ENCODE measurements at places on chromosomes 1 and 21.

DNA sequence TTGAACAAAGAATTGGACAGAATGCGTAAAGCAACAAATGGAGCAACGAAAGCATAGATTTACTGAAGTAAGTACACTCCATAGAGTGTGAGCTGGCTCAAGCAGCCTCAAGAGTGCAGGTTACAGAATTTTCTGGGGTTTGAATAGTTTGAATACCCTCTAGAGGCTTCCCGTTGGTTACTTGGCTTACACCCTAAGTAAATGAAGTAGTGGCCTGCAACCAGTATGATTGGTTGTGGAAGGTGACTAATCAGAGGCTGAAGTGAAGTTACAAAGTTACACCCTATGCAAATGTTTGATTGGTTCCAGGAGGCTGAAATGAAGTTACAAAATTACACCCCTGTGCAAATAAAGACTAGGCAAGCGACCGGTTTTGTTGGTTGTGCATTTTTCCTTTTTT, 10.9 kb downstream of the TCEANC2 start:
- DNase-seq: no peak

DNA sequence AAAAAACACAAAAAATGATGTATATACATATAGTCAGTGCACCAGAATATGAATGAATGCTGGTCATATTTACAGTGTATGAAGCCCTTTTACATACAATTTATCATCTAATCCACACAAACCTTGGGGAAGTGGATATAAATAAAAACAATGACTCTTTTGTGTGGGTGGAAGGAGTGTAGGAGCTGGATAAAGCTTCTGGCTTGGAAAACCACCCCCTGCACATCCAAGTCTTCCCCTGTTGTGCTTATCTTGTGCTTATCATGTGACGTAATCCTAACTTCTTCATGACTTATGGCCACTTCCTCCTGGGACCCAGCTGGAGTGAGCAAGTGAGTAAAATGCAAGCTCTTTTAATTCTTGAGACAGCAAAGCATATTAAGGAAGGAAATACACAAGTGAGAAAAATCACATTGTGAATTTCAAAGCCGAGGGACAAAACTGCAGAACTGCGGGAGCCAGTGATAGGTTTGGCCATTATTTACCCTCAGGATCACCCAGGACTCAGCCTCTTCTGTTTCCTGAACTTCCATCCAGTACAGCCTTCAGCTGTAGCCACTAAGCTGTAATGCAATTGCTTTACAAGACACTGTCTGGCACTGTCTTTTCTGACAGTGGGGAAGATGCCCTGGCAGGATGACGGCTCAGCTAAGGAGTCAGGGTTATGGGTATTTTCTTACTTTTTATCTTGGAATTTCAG, 104.0 kb upstream of the PPM1J start:
- DNase-seq: no peak

- DNase-seq: no peak
These were observed 1.1 kb upstream of the GJB3 start for GRCh38 chr1:34779962-34780361.

DNA sequence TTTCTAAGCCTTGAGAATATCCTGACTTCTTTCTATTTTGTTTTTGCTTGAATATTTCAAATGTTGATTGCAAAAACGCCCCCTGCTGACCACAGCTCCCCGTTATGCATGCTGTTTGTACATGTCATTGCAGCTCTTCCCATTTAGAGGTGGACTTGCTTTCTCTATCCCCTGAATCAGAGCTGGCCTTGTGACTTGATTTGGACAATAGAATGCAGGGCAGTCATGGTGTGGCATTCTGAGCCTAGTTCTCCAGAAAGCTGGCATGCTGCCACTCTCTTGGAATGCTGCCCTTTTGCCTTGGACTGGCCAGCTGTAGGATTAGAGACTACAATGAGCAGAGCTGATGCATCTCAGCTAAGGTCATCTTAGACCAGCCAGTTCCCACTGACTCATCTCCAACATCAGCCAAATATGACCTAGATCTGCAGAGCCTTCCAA, 1561.5 kb downstream of the MRPL39 start:
- no peak for DNase-seq

GRCh38 chr1:181981821-181982220, 79.7 kb downstream of the ZNF648 start:
- no peak for DNase-seq

- DNase-seq: no peak
These were observed 39.7 kb upstream of the EXO1 start for GRCh38 chr1:241808265-241808664.

- no peak for DNase-seq
These were observed 172.7 kb downstream of the BRINP2 start for GRCh38 chr1:177343445-177343844.

DNA sequence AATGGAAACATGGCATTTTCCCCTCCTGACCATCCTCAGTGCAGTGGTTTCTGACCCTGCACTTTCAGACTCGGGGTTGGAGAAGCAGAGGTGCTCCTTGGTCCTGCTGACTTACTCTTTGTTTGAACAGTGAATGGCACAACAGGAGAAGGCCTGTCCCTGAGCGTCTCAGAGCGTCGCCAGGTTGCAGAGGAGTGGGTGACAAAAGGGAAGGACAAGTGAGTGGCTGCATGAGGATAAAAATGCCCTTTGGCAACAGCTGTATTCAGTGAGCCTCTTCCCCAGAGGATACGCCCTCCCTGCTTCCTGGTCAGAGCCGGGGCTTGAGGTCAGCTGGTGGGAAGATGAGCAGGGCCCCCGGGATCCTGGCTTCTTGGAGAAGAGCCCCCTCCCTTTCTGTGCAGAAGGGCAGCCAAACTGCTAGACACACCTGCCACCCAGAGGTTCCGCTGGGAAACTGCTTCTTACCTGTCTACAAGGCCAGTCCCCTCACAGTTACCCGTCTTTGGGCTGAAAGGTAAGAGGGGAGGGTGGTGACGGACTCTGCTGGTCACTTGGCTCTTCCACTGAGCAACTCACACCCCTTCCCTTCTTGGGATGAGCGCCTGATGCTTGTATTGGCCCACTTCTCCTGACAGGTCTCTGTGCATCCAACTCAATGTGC, 16.6 kb downstream of the NPL start:
- no peak for DNase-seq

DNA sequence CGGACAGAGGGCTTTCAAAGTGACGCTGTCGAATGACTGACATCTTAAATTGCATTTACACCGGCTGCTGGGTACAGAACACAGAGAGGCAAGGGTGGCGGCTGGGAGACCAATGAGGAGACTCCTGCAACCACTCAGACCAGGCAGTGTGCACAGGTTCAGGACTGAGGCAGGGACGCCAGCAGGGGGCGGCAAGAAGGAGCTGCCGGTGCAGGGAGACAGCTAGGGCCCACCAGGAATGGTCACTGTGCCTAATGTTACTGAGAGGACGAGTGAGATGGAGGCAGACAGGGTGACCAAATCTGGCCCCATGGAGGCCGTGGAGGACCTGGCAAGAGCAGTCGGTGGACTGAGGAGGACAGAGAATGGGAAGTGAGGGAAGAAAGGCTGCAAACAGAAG, 23.5 kb downstream of the GLIS1 start:
- no peak for DNase-seq

DNA sequence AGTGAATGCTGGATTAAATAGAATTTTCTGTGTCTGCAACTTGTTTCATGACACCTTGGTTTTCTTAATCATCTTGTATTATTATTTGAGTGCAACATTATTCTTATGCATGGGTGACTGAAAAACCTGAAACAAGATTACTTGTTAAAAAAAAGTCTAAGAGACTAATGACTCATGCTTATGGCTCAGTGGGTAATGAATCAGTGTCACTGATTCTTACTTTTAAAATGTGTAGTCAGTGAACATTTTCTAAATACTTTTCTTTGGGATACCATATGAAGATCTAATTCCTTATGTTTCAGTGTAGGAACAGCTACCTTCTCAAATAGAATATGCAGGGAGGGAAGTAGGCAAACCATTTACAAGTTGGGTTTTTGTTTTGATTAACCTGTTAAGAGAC, 65.5 kb downstream of the PRKAA2 start:
- DNase-seq: no peak

DNA sequence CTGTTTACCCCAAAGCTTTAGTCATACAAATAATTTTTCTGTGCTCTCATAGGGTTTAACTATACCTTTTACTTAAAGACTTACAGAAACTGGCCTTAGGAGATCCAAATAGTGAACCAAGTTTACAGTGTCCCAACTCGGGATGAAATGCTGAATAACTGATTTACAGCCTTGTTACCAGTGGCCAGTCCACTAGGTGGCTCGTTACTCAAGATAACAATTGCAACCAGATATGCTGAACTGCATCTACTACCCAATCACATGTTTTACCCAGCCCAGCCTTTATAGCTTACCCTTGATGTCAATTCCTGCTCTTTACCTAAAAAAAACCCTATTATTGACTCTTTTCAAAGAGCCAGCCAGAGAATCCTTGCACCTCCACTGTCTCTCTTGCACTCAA, 1148.8 kb upstream of the ADGRL4 start:
- DNase-seq: no peak

DNA sequence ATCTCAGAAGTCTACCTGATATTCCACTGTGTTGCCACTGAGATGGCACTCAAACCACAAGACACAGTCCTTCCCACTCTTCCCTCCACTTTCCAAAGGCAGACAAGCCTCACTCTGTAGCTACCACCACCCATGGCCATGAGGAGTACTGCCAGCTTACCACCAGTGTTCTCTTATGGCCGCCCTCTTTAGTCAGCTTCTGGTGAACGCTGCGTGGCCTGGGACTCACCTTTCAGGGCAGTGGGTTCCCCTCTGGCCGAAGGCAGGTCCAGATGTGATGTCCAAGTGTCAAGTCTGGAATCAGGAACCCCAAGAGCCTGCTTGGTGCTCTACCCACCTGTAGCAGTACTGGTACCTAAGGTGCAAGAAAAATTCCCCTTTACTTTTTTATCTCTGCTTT, 580.8 kb downstream of the LRRIQ3 start:
- no peak for DNase-seq

GRCh38 chr1:41122851-41123518, 101.5 kb upstream of the SLFNL1 start:
- no peak for DNase-seq

GRCh38 chr1:32871364-32872191, 866 bp upstream of the FNDC5 start:
- DNase-seq: no peak

GRCh38 chr1:243234978-243235647, 20.0 kb downstream of the CEP170 start:
- no peak for DNase-seq

- DNase-seq: no peak
These were observed 546 bp downstream of the ELOVL1 start for GRCh38 chr1:43367026-43367903.

DNA sequence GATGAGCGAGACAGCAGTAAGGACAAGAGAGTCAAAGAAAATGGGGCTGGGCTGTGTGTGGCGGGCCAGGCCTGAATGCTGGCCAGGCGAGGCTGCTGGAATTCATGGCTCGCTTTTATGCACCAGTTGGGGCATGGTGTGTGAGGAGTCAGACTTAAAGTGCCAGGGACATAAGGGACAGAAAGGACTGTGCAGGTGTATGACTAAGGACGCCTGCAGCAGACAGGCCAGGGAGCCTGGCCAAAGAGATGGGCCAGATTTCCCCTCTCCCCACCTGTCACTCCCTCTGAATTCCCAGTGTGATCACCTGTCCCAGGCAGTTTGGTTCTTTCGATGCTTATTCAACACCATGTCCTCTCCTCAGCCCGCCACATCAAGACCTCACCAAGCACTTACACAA, 16.9 kb upstream of the SMIM12 start:
- no peak for DNase-seq

- DNase-seq: no peak
These were observed 647.2 kb upstream of the CXADR start for GRCh38 chr21:16865632-16866031.

DNA sequence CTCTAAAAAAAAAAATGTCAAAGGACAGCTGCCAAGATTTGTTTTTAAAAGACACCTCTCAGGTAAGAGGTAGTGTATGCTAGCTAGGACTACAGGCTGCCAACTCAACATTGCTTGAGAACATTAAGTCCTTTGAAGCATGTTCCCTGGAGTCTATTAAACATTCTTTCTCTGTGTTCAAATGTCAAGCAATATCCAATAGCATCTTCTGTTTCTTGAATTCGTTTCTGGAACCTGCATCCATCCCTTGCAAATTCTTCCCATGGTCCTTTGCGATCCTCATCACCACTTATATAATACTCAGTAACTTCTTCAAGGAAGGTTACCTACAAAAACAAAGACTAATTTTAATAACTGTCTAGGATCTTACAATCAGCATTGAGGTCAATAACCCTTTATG, 5.6 kb downstream of the PPP1R15B start:
- DNase-seq: no peak

- no peak for DNase-seq
These were observed 16.0 kb downstream of the IRF2BP2 start for GRCh38 chr1:234593771-234594504.

GRCh38 chr1:62232871-62233278, 38.2 kb downstream of the L1TD1 start:
- DNase-seq: no peak

- DNase-seq: no peak
These were observed at the start of gene NCF2 for GRCh38 chr1:183590244-183591191. TSS of gene NCF2 (minus strand) at chr1:183590459. CDS start at chr1:183590329, 130 bp downstream.

- no peak for DNase-seq
These were observed 4.8 kb upstream of the SPRR5 start for GRCh38 chr1:152942161-152942560.

- no peak for DNase-seq
These were observed 687 bp upstream of the ERI3 start for GRCh38 chr1:44355582-44356305.

- peak; percentile 30 for DNase-seq
These were observed 195.0 kb upstream of the OLFM3 start for GRCh38 chr1:102191723-102192122.

DNA sequence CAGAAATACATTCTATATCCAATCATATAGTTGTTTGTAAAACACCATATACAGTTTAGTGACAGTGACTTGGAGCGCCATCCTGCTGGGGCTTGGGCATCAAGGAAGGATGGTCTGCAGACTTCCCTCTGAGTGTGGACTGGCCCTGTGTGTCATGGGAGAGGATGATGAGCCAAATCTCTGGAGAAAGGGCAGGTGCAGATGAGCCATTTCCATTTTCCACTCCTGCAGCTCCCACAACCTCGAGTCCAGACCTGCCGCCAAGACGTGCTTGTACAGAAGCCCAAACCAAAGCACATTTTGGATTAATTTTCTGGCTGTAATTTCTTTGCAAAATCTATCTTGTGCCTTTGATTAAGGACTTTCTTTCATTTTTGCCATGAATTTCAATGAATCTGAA, 48.3 kb upstream of the SLC22A15 start:
- no peak for DNase-seq
